ENCODE measurements at places on chromosomes 2 and 18.

DNA sequence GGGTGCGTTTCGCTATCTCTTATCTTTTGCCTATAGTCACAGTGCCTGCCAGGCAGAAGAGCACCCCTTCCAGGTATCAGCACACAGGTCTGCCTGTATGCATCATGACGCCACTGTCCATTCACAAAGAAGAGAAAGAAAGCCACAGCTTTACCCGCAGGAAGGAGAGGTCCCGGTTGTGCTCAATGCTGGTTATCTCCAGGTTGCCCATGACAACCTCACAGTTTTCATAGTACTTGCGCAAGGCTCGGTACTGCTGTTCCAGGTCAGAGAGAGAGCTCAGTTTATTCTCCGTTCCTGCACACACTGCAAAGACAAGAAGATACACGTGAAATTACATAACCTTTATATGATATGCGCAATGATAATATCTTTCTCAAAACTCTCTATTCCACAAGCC lies 414.0 kb downstream of the ERBB4 start:
- DNase-seq, result no peak

GRCh38 chr2:127388423-127389164 lies 819 bp upstream of the MAP3K2 start:
- DNase-seq, result no peak

- DNase-seq, result no peak
Observed at GRCh38 chr18:75009296-75009695, 199.6 kb downstream of the PTGR3 start.

DNA sequence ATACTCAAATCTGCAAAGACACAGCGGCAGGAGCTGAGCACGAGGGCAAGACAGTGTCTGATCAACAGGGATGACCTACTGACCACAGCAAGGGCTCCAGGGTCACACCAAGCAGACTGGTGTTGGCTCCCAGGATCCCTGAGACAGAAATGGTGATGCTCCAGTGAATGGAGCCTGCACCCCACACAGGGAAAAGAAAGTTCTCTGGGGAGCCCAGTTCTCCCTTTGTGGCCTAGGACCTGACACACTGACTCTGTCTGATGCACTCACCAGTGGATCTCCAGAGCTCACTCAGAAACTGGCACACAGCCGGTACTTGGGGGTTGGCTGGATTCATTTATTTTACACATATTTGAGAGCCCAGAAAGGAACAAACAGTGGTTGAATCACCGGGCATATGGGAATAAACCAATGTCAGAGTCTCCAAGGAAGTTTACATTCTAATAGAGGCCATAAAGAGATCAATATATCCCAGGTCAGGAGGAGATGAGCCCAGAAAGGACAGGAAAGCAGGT lies 215.6 kb upstream of the ARL4C start:
- no peak for DNase-seq

- no peak for DNase-seq
Observed at GRCh38 chr2:144500563-144500962, 19.4 kb downstream of the ZEB2 start.

GRCh38 chr2:59912042-59912441 lies 641.4 kb downstream of the BCL11A start:
- no peak for DNase-seq

DNA sequence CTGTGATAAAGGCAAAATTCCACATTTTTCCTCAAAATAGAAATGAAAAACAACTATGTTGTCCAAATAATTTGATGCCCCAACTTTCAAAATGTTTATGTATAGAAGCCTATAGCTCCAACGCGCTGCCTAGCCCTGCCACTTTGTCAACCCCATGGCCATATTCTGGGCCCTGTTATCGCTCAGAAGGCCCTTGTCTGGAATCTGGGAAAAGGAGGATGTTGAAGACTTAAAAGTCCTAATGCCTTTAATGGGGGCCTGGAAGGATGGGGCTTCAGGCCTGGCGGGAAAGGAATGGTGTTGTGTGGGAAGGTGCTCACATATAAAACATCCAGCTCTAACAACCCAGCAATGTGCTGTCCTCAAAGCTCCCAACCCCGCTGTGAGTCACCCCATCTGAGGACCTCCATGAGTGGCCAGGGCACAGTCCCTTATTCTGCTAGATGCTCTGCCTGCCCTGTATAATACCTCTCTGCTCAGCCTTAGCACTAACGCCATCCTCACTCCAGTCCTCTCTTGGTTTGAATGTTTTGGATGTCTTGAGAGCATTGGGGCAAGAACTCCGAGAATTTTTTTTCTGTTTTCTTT lies 86.0 kb downstream of the ACSL3 start:
- DNase-seq, result no peak
